KBM-7 (cell line): ENCODE measurements at places on chromosomes 5 and 9.

DNA sequence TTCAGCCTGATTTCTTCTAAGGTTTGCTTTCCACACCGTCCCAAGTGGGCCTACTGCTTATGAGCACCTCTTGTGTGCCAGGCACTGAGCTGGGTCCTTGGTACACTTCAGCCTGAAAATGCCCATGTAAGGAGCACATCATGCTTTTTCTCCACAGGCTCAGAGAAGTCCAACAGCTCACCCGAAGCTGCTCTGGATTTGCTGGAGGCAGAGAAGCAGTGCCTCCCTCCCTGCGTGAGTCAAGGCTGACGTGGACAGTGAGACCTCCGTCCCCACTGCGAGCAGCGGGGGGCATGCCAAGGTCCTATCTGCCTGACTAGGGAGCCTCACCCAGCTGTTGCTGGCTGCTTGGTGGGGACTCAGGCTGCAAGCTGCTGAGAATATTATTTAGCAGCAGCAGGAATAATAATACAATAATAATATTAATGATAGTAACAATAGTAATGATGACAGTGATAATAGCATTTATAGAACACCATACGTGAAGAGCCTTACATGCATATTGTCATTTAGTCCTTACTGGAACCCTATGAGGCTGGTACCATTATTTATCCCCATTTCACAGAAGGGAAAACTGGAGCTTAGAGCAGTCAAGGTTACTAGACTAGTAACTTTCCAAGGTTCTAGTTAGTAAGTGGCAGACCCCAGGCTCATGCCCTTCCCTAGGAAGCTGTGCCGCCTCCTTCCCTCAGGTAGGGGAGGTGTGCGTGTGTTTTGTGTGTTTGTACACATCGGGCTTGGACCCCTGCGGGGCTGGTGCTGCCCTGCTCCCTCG lies 194.8 kb downstream of the HSPA4 start:
- no peak for DNase-seq

DNA sequence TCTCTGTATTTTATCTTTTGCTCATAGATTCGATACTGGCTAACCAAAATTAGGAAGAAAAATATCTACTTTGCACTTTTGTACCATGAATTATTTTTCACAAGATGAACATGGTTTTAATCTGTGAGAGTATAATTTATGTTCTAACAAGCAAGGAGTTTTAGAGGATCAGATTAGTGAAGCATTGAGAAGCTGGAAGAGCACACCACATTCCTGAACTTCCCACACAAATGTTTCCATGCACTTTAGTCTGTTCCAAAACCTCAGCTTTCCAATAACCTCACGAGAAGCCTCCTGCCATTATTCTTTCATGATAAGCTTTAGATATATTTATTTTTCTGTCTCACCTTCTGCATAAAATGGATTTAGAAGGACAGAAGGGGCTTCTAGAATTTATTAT lies 98.7 kb upstream of the MPDZ start:
- no peak for DNase-seq

- DNase-seq = no peak
Measured at GRCh38 chr9:135253305-135254004, 166.0 kb downstream of the OLFM1 start.

GRCh38 chr9:132631280-132631679 lies 38.5 kb downstream of the DDX31 start:
- no peak for DNase-seq

- DNase-seq = no peak
Measured at GRCh38 chr9:16025627-16026026, 472.8 kb downstream of the CCDC171 start.

DNA sequence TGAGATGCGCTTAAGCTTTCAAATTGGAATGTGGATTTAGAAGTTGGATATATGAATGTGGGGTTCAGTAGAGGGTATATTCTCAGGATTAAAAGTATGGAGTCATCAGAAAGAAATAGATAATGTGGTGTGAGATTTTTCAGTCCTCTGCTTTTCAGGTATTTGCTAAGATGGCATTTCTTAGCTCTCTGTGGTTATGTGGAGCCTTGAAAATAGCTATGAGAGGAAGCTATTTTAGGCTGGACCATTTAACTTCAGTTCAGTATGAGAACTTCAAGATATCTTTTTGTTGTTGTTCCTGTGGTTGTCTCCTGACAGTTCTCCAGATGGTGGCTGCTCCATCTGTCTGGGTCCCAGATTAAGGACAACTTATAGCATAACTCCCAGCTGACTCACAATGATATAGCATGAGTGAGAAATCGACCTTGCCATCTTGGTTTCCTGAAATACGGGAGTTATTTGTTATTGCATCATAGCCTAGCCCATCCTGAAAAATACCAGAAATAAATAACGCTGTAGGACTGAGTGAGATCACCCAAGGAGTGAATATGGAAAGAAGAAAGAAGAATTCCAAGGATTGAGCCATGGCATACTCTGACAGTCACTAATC lies 461.5 kb downstream of the ANXA1 start:
- no peak for DNase-seq

GRCh38 chr9:107644733-107645463 lies 155.3 kb upstream of the KLF4 start:
- DNase-seq = no peak

DNA sequence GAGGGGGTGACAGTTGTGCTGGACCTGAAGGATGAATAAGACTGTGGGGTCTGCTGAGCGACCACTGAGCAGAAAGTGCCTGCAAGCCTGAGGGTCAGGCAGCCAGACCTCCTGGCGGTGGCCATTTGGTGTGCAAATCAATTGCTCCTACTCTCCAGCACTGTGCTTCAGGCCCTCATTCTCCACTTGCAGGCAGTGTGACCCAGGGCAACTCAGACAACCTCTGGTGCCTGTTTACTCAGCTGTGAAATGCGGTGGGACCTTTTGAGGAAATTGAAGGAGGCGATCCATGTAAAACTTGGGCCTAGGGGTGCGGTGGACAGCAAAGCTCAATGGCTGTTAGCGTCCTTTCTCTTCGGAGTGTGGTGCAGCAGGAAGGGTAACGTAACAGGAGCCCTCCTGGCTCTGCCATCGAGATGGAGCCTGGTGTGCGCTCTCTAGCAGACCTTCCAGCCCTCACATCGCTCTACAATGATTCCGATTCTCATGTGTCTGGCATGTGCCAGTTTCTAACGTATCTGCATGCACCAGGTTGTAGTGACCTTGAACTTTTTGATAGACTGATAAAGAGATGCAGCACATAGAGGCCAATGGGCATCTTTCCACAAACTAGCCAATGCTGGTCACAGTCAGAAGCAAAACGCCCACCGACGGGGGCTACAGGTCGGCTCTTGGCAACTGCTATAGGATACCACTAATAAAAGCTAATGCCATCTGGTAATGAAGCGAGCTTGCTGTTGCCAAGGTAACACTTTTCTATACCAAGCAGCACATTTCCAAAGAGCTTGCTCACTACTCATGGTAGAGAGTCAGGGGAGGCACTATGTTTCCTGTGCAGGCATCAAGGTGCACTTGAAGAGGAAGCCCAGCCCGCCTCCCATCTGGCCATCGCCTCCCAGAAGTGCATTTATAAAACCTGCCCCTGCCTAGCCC lies 159.7 kb upstream of the RAPGEF1 start:
- no peak for DNase-seq

DNA sequence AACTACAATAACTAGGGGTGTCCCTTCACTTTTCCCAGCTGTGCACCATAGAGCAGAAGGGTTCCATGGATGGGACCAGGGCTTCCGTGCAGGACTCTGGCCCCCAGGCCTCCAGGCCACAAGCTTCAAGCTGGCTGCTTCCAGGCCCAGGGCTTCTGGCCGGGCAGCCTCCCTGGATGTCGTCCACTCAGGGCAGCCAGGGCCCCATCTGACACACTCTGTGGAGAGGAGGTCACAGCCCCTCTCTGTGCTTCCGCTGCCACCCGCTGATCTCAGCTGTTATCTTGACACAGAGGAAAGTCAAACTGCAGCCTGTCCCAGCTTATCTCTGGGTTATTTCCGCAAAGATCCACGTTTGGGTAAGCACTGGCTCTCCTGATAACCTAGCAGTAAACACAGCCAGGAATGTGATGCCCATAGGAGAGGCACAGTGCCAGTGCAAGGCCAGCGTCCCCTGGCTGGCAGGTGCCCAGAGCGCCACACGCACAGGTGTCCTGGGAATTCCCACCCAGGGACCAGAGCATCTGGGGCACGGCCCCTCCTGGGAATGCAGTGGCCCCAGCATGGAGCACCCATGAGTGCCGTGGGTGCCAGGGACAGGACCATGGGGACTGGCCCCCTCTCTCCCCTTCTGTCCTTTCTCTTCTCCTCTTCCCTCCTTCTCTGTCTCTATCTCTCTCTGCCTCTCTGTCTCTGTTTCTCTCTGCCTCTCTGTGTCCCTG lies 15.6 kb upstream of the SLC6A19 start:
- no peak for DNase-seq

- DNase-seq = no peak
Measured at GRCh38 chr9:100167176-100167575, 68.1 kb downstream of the INVS start.

GRCh38 chr9:108617676-108618075 lies 238.1 kb downstream of the ACTL7B start:
- no peak for DNase-seq

DNA sequence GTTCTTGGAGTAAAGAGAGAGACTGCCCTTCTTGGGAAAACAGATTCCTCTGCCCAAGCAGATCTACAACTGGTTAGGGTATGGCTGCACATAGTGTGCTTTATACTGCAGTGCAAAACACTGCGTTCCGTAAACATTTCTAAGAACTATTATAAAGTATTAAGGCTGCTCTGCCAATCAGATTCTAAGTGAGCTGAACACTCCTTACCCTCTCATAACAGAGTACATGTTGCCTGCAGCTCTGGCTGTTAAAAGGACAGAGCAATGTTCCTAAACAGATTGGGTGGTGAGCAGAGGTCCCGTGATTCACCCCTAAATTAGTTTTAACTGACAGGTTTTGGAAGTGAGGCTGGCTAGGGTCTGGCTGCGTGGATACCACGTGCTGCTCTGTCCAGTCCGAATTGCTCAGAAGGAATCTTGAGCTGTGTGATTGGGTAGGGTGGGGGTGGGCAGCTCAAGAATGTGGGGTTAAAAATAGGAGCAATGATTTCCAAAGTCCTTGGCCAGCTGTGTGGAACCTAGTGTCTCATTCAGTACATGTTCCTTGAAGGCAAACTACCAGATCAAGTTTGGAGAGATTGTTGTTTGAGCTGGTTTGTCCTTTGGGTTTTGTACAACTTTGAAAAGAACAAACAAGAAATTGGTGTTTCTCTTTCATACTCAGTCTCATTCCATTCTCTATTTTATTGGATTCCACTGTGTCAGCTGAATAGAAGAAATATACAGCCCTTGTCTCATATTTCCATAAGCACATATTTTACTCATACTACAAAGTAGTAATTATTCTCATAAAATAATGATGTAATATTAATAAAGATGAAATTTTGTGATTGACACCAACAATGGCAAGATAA lies 497.6 kb upstream of the CD180 start:
- no peak for DNase-seq

GRCh38 chr9:69444791-69445190 lies 119.8 kb downstream of the ENTREP1 start:
- no peak for DNase-seq

GRCh38 chr9:95807326-95807947 lies 68.1 kb upstream of the ERCC6L2 start:
- DNase-seq = no peak

- no peak for DNase-seq
Measured at GRCh38 chr5:137491121-137491520, 8.0 kb downstream of the SPOCK1 start.

DNA sequence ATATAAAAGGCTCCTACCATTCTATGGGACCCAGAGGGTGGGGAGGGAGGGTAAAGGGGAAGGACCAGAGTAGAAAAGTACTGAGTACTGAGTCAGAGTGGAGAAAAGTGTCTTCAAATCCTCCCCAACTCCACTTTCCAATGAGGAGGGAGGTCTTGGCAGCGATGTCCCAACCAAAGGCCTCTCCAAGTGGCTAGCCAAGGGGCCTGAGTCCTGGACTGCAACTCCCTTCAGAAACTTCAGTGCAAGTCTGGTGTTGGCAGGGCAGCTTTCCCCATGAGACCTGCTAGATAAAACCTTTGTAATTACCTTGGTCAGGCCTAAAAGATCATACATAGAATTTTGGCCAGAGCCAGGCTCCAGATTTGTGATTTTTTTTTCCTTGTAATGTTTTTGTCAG lies 111.3 kb upstream of the TNPO1 start:
- no peak for DNase-seq

GRCh38 chr5:63958654-63959053 lies 3.6 kb downstream of the HTR1A start:
- no peak for DNase-seq

DNA sequence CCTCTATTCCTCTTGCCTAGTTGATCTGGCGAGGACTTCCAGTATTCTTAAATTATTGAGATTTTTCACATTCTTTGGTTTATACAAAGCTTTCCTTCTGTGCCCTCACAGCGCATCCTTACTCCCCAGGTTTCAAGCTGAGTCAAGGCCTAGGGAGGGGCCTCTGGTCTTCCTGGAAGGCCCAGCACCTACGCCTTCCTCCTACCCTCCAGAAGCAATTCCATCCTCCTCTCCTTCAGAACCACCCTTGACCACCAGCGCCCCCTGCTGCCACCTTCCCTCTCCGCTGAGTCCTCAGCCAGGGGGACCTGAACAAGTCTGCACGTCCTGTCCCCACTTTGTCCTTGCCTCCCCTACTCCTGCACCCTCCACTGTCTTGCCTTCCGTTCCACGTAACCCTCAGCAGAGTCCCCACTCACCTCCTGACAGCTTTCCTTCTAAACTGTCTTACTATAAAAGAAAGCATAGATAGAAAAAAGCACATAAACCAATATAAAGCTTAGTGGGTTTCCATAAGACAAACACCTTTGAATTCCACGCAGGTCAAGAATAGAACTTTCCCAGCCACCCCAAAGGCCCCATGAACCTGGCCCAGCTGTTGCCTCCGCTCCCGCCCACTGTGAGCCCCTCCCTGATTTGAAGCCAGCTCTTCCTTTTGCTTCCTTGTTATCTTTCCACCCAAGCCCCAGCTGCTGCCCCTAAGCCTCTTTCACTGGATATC lies 63.0 kb upstream of the CTSL start:
- DNase-seq = peak; percentile 77

DNA sequence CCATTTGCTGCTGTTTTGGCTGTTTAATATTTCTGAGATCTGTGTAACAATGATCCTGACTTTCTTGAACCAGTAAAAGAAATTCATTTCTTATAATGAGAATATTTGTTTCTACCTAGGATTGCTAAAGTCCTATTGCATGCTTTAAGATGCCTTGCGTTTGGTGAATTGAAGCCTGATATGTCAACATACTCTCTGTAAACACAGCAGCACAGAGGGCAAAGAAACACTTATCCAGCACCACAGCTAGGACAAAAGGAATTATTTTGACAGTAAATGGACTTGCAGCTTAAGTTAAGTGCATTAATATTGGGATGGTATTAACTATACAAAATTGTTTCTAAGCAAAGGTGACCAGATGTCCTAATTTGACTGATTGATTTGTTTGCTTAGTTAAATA lies 2031.2 kb upstream of the CDH6 start:
- DNase-seq = no peak

DNA sequence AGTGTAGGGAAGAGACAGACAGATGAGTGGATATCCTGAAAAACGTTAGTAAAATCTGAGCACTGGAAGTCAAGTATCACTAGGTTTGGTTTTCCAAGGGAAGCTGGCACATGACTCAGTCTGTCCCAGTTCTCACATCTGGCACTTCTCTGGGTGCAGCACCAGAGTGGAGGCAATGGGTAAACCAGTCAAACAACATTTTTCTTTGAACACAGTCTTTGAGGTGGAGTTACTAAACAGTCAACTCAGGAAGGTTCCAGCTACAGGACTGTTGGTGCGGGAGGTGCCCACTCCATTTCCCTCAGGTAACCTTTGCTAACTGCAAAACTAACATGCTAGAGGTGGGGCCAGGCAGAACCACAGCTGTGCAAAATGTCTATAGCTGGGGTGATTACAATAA lies 301.4 kb upstream of the RFX3 start:
- DNase-seq = no peak
